ENCODE measurements at places on chromosomes 7 and 10.

DNA sequence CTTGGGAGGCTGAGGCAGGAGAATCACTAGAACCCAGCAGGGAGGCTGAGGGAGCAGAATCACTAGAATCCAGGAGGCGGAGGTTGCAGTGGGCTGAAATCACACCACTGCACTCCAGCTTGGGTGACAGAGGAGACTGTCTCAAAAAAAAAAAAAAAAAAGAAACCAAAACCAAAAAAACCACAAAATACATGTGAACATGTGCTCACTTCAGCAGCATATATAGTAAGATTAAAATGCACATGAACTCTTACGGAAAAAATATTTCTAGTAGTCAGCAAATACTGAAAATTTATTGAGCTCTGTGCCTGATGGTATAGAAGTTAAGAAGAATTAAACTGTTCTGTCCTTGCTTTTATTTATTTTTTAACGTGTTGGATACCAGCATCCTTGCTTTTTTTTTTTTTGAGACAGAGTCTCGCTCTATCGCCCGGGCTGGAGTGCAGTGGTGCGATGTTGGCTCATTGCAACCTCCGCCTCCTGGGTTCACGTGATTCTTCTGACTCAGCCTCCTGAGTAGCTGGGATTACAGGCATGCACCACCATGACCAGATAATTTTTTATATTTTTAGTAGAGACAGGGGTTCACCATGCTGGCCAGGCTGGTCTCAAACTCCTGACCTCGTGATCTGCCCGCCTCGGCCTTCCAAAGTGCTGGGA lies 9.6 kb upstream of the ZNF487 start:
- DNase-seq, result no peak

DNA sequence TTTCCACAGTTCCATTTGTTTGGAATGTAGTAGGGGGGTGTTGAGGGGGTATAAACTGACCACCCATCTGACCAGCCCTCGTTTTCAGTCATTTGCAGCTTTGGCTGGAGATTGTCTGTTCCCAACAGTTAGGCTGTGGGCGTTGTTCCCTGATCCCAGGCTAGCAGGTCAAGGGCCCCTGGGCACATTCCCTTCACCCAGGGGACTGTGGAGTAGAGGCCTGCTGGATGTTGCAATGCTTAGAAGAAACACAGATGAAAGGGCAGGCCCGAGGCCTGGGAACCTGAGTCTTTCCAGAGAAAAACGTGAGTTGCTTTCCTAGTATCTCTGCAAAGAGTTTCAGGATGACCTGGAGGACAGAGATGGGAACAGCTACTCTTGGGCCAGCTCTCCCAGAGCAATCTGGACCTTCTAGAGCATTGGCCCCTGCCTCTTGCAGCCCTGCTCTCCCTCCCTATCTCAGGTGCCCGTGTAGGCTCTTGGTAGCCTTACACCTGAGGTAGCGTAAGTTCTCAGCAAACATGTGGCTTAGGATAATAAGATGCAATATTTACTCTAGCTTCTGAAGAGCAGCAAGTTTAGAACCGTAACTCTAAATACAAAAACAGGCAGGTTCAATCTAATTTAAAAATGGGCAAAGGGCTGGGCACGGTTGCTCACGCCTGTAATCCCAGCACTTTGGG lies 99.4 kb upstream of the EFCAB10 start:
- DNase-seq, result no peak

GRCh38 chr7:28708033-28708951 lies 249.8 kb downstream of the TRIL start:
- DNase-seq, result no peak

DNA sequence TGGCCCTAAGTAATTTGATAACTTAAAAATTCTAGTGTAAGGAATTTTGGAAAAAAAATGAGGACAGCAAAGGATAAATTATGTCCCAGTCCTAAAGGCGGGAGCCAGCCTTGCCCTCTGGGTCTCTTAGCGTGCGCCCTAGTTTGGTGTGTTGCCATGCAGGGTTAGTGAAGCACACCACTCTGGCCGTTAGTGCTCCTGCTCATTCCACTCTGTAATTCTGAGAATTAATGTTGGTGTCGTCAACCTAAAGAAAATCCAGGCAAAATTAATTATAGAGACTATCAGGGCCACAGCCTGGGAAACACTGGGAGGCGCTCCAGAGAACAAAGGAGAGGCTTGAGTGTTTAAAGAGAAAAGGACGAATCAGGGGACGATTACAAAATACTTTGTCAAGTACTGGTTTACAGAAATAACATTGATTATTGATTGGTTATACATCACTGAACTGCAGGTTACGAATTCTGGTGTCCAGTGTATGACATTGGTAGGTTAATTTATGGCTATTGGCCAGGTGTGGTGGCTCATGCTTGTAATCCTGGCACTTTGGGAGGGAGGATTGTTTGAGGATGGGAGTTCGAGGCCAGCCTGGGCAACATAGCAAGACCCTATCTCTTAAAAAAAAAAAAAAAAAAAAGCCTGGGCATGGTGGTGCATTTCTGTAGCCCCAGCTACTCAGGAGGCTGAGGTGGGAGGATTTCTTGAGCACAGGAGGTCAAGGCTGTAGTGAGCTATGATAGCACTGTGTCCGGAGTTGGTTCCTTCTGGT lies 5.8 kb downstream of the DYNC2I1 start:
- no peak for DNase-seq

- no peak for DNase-seq
These were observed 51.3 kb downstream of the TCAF1 start for GRCh38 chr7:143850682-143851081.

DNA sequence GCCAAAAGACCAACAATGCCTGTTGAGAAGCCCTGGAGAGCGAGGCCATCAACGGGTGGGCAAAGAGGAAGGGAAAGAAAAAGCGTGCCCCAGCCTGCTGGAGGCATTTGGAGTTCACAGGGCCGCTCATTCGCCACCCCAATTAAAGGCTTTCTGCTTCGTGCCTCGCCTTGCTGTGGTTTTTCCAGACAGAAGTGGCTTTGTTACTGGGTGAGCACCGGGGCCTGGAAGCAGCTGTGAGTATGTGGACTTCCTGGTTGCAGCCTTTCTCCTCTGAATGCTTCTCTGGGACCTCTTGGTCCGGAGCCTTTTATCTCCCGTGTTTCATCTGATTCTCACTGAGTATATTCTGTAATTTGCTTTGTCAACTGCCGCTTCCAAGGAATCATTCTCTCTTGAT lies 118.1 kb upstream of the EGR2 start:
- DNase-seq, result no peak

- DNase-seq, result no peak
These were observed 238.8 kb downstream of the BAMBI start for GRCh38 chr10:28915989-28916588.

- DNase-seq, result no peak
These were observed 355.4 kb downstream of the CRPPA start for GRCh38 chr7:16065939-16066338.

- no peak for DNase-seq
These were observed 8.3 kb upstream of the RHOBTB1 start for GRCh38 chr10:60952067-60952845.

GRCh38 chr10:25263931-25264330 lies 89.1 kb downstream of the GPR158 start:
- no peak for DNase-seq

DNA sequence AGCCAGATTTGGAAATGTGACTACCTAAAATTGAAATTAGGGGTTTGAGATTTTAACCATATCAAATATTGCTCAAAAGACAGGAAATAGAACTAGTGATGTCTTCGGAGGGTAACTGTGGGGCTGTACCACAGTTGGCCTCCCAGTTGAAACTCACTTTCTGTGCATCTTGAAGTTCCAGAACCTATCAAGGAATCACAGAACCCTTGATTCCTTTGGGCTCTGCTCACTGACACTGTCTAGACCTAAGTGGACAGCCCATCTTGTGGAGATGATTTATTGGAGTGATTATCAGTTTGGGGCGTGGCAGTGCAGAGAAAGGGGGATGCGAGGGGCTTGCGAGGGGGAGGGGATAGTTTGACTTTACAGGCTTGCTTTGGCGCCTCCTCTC lies 134.2 kb upstream of the GJD4 start:
- DNase-seq, result no peak

- no peak for DNase-seq
These were observed 2.0 kb upstream of the MUC12 start for GRCh38 chr7:100967292-100967863.

DNA sequence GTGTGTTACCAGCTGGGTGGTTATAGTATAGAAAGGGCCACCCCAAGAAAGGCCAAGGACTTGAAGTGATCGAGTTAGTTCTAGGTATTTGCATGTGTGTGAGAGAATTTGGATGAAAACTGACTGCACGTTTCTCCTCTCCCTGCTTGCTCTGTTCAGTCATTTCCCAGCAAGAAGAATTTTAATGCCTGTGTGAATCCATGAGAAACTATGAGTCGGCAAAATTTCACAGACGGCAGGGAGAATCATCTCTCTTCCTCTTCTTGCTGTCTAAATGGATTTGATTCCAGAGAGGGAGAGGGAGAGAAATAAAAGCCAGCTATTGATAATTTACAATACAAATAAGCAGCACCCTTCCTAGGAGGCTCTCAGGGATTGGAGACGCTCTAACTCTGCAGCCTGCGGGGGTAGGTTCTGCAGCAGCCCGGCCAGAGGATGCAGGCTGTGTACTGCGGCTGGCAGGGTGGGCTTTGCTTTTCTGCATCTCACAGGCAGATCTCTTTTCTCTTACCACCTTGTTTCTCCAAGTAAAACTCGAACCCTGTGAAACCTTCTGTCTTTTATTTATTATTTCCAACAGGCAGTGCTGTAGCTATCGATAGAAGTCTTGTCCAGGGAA lies 183.6 kb downstream of the TCF7L2 start:
- no peak for DNase-seq

Measured in NCI-H748 treated with DMSO at 0.1 percent for 48 hours (cell line).